Activated naive CD4-positive, alpha-beta T cell treated with Interleukin-2 at 50 U/mL for 16 hours (primary cell): ENCODE measurements at places on chromosomes 7 and 10.

DNA sequence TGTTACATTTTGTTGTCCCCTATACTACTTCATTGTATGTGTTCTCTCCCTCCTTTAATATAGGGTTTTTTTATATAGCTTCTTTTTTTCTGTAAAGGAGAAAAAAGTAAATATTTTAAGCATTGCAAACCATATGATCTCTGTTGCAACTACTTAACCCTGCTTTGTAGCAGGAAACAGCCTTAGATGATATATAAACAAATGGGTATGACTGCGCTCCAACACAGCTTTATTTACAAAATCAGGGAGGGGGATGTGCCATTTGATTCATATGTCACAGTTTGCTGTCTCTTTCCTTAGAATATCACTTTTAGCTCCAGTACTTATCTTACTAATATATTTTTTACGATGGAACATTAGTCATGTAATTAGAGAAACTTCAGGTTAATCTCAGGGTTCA, 155.2 kb upstream of the GNAI1 start:
- DNase-seq: no peak

- no peak for DNase-seq
Measured at GRCh38 chr7:64999165-65000004, 7.1 kb downstream of the ERV3-1 start.

- no peak for DNase-seq
Measured at GRCh38 chr7:128843938-128844621, 13.9 kb downstream of the FLNC start.

DNA sequence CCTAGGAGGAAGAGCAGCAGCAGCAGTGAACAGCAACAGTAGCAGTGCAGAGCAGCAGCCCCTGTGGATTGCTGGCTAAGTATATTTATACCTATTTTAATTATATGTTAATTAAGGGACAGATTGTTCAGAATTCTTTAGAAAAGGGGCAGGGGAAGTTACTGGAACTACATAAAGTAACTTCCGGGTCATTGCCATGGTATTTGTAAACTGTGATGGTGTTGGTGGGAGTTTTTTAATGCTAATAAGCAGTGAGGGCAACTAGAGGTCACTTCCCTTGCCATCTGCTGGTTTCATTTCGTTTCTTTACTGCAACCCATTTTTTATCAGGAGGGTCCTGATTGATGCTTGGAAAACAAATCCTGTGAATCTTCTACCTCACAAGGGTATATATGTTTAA, 229.8 kb upstream of the PODXL start:
- no peak for DNase-seq

DNA sequence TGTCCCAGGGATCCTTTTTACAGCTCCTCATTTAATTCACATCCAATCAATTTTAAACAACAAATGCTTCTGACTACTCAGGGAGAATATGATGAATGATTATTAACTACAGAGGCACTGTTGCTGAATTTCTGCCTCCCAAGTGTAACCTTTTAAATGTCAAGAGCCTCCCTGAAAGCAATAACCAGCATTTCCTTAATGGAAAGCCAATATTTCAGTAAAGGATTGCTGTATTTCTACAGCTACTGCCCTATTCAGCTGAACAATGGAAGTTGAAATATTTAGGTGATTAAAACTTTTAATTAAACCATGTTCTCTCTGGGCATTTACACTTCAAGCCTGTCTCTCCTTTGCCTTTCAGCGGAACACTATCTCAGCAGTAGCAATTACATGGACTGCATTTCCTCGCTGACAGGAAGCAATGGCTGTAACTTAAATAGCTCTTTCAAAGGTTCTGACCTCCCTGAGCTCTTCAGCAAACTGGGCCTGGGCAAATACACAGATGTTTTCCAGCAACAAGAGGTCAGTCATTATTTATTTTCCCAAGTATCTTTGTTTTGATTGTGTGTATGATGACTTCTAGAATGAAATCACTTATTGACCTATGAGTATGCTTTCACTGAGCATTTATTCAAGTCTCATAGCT, 304.7 kb downstream of the BICC1 start:
- no peak for DNase-seq

- DNase-seq: no peak
Measured at GRCh38 chr7:12091231-12091630, 119.9 kb upstream of the TMEM106B start.

GRCh38 chr10:132138596-132138995, 48.2 kb upstream of the DPYSL4 start:
- no peak for DNase-seq

GRCh38 chr7:38318803-38319416, 45.5 kb upstream of the TARP start:
- DNase-seq: no peak

- DNase-seq: no peak
Measured at GRCh38 chr7:128743112-128743772, 4.1 kb downstream of the CALU start.

DNA sequence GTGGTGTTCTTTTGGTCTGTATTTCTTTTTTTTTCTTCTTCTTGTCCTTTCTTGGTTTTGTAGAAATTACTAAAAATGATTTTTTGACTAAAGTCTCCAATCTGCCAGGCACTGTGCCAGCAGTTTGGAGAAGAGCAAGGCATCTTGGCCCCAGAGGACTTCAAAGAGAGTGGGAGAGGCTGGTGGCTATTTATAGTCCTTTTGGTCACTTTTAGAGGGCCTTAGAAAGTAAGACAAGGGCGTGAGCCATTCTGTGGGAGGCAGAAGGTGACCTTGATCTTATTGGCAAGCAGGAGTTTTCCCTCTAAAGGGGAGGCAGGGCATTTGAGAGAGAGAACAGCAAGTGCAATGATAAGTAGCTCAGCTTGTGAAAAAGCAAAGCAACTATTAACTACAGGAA, 211.9 kb downstream of the GALNT17 start:
- DNase-seq: no peak

- no peak for DNase-seq
Measured at GRCh38 chr7:137834552-137834951, 12.2 kb downstream of the DGKI start.

GRCh38 chr7:29968683-29969395, 20.8 kb downstream of the SCRN1 start:
- no peak for DNase-seq

GRCh38 chr7:73827567-73828106, 3.2 kb upstream of the CLDN4 start:
- DNase-seq: no peak

DNA sequence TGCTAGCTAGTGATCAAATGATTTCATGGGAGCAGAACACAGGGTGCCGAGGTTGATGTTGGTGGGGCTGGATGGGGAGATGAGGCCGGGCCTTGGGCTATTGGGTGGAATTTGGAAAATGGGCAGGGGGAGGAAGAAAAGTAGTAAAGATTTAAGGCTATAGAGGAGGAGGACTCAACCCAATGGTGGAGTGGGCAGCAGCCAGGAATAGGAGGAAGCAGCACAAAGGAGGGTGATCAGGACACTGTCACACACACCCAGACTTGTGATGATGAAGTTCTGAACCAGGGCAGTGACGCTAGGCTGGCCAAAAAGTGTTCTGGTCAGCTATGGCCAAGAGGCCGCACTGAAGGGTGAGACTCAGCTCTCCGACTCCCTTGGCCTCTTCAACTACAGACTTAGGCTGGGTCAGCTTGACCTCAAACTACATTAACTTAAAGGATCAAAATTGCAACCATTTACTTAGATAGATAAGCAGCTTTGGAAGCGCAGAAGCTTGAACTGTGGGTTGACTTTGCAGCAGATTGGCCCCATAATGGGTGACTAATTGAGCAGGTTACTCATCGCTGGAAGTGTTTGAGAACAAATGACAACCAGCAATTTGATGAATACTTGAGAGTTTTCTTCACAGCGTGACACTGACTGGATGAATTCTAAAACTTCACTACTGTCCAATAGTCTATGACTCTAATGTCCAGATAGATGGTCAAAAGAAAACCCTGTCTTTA, 29.4 kb upstream of the GPR26 start:
- DNase-seq: no peak

GRCh38 chr10:114388275-114388674, 16.0 kb downstream of the AFAP1L2 start:
- no peak for DNase-seq

DNA sequence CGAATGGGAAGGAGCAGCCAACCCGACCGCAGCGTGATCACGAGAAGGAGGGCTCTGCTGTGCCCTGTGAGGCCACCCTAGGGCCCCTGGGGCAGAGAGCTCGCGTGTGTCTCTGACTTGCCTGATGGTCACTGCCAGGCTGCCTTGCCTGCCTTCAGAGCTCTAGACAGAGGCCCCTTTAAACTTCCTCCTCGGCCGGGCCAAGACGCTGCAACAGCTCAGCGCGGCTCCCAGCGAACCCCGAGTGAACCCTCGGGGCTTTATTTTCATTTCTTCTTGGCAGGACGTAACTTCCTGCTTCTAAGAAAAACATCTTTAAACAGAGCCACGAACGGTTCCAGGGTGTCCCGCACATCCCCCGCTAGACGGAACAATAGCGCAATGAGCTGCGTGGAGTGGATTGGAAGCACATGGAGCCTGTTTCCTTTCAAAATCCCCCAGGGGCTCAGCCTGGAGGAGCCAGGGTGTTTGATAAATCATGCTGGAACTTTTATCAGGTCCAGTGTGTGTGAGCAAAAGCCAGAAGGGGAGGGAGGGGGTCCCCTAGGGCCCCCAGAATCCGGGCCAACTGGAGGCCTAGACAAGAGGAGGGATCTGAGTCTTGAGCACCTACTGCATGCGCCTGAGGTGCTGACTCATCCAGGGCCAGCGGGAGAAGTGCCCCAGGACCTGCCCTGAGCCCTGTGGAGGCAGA, 134.1 kb upstream of the GDF10 start:
- DNase-seq: peak; percentile 23

- no peak for DNase-seq
Measured at GRCh38 chr7:100951888-100952560, 2.7 kb downstream of the MUC3A start.

DNA sequence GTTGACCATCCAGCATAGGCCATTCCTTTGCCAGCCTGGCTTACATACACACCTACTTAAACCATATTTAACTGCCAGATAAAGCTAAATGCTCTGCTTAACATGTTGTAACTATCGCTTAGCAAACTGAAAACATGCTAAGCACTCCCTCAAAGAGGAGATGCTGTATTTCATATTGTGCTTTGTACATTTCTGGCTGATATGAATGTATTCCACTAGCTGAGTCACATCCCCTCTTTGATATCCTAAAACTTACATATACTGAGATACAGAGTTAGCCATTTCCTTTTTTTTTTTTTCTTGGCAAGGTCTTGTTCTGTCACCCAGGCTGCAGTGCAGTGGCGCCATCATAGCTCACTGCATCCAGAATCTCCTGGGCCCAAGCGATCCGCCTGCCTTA, 99.4 kb downstream of the TPST1 start:
- no peak for DNase-seq

- DNase-seq: peak; percentile 50
Measured at GRCh38 chr10:8133146-8133545, 78.7 kb downstream of the GATA3 start.

DNA sequence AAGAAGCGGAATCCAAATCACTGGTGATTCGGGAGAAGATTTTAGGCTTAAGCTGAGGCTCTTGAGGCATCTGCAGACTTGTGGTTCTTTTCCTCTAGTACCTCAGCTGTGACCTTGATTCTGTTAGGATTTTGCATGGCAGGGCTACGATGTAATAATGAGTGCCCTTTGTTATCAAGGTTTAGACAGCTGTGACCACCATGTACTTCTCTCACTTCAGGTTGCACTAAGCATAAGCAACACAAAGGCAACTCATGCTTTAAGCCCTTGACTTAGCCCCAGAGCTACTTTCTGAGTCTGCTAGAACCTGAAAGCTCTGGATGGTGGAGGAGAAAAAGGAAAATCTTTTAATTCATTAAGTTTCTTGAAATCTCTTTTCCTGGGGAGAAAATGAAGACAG, 1052.3 kb upstream of the PHF14 start:
- no peak for DNase-seq

- no peak for DNase-seq
Measured at GRCh38 chr7:66157060-66157459, 42.4 kb downstream of the CRCP start.

DNA sequence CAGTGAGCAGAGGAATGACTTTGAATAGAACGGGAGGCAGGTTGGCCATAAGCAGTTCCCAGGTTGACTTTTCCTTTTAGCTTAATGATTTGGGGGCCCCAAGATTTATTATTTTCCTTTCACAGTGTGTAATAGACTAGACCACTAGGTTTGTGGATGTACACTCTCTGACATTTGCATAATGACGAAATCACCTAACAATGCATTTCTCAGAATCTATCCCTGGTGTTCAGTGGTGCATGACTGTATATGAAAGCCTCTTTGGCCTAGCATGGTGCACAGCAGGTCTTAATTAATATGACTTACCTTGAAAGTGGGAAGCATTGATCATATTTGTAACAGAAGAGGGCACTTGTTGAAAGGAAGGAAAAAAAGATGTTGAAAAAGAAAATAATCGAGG, 761.9 kb downstream of the TYW1 start:
- no peak for DNase-seq

GRCh38 chr7:80478683-80479082, 33.2 kb downstream of the GNAT3 start:
- DNase-seq: no peak

DNA sequence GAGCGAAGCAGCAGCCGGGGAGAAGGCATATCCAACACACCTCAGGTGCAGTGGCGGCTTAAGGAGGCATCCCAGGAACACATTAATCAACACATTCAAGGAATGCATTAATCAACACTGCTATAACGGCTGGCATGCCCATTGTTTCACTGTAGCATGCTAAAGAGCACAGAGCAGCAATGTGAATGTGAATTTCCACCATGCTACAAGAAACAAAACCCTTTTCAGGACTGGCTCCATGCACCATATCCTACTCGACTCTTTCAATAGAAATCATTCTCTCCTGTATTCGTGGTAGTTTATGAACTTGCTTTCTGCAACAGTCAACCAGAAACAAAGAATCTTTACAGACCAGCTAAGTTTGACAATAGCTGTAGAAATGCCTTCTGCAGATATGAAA, 149.0 kb downstream of the NRCAM start:
- DNase-seq: no peak

DNA sequence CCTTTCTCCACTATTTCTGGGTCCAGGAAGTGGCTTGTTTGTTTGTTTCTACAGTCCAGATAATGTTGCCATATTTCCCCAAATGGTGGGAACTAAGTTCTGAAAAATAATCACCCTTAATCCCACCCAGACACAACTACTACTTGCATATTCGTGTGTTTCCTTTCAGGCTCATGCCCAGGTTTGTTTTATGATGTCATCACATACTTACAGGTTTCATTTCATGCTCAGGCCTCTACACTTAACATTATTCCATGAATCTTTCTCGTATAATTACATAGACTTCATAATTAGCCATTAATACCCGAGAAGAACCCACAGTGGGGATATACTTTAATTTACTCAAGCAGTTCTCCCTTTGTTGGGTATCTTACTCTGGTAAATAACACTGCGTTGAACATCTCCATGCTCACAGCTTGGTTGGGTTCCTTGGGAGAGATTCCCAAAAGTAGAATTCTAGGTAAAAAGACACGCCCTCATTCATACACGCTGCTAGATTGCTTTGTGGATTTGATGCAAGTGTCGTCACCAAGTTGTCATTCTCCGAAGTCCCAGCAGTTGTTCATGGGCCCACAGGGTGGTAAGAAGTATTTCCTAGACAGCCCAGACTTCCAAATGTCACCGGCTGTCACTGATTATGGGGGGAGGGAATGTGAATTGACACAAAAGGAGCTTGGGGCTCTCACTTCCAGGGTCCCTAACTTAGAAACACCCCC, 42.6 kb downstream of the UNC5B start:
- DNase-seq: no peak
